Muscle of leg (tissue), 16 donors: ENCODE measurements at places on chromosomes 3 and 15. TPM values are rescaled to one million over a fixed set of nuclear protein-coding genes. Genes with fewer than 3 reads are reported as not detected.

GRCh38 chr3:180882115-180882514 is 30.4 kb upstream of the FXR1 start:
- DNase-seq = no peak

DNA sequence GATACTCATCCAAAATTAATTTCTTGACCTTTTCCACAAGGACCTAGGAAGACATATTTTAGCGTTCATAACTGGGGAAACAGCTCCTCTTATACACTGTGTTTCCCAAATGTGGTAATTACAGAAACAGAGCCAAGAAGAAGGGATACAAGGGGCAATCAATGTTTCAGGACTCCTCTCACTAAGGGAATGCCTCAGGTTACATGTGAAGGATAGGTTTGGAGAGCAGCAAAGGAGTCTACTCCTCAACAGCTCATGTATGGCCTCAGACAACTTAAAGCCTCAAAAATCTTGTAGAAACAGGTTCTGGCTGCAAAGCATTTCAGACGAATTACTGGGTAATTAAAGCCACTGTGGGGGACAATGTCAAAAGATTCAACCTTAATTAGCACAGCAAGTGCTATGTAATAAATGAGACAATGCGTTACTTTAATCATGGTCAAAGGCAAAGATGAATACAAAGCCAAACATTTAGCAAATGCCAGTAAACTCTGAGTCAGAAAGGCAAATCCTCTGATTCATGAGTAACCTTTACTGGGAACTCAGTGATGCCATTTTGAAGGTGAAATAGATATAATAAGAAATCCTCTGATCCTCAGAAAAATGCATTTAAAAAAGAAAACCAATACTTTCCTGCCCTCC is 1111.2 kb downstream of the TUSC7 start:
- DNase-seq = no peak

DNA sequence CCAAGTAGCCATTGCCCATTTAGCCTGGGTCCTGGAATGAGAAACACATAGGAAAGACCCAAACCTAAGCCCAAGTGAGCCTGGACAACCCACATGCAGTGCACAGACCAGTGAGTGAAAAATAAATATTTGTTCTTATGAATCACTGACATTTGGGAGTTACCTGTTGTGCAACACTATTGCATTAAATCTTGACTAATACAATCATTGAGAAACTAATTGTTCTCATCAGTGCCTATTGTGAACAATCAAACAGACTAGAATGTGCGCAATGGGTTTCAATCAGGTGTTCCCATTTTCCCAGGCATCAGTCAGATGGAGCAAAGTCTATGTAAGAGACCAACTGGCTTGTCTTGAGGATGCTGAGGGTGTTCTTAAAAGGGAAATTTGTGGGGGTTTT is 54.7 kb upstream of the CNOT10 start:
- DNase-seq = no peak

GRCh38 chr3:15443826-15444524 is 16.6 kb downstream of the EAF1 start:
- no peak for DNase-seq

Gene PLCL2
- 25.2 TPM for total RNA-seq

Gene DMXL2
- 18.7 TPM for total RNA-seq
